Neural crest cell (in vitro differentiated cells): ENCODE measurements at places on chromosomes 6 and 20.

DNA sequence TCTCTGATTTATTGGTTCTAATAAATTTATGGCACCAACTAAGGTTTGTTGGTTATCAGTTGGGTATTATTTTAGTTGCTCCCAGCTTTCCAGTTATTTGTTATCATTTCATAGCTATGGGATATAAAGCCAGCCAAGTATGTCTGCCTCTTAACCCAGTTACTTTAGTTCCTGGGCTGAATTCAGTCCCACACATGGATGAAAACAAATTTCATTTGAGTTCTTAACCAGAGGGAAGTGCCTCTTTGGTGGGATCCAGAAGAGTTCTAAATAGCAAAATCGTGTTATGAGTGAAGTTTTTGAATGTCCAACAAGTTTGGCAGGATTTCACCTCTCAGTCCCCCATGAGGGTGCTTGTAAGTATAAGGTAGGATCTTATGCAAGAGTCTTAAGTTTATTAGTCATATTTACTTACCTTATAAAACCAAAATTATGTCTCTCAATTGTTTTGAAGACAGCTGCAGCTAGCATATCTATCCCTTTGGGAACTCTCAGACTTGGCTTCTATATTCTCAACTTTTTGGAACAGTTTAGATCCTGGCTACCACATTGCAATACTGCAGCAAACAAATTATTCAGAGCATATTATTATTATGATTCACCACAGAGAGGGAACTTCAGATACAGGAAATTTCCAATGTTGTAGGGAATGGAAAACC lies 683.6 kb downstream of the BCKDHB start:
- DNase-seq: no peak

DNA sequence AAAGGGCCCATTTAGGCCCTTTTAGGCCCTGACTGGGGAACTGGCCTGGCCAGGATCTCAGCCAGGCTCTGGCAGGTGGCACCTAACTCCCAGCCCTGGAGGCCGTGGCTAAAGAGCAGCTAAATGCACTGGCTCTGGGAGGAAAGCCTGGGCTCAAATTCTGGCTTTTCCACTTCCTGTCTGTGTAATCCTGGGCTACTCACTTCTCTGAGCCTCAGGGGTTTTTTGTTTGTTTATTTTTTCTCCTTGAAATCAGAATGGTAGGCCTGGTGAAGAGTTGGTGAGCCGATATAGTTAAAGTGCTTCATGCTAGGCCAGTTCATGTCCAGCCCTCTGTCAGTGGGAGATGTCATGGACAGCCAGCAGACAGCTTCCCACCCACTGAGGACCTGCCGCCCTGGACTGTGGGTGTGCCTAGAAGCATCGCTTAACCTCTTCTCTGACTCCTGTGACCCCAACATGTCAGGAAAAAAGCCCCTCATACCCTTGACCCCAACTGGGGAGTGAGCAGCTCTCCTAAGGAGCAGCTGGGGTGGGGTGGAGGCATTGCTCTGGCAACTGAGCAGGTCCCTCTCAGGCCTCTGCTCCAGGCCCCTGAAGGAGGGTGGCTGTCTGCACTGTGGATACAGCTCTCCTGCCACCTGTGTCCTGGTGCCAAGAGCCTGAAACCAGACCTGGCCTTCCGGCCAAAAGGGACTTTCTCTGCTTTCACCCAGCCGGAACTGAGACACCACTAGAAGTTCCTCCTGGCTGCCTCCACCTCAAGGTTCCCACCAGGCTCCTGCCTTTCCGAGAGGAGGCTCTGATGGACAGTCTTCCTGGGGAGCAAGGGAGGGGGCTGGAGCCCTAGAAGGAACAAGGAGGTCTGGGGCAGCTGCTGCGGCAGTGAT lies 57.2 kb upstream of the MYL9 start:
- DNase-seq: no peak

DNA sequence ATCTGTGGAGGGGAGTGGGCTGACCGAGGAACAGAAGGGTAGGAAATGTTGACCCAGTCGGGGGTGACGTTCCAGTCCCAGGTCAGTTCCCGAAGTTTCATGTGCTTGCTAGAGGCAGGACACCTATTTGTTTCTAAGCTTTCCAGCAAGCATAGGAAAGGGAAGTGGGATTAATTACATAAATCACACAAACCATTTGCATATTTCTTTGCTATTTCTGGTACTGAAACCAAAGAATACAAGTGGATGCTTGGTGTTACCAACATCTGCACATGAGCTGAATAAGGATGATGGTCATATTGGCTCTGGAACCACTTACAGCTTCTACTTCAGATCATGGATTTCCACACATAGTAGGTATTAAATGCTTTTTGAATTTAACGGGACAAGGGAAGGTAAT lies 546.5 kb downstream of the PRKN start:
- DNase-seq: no peak

DNA sequence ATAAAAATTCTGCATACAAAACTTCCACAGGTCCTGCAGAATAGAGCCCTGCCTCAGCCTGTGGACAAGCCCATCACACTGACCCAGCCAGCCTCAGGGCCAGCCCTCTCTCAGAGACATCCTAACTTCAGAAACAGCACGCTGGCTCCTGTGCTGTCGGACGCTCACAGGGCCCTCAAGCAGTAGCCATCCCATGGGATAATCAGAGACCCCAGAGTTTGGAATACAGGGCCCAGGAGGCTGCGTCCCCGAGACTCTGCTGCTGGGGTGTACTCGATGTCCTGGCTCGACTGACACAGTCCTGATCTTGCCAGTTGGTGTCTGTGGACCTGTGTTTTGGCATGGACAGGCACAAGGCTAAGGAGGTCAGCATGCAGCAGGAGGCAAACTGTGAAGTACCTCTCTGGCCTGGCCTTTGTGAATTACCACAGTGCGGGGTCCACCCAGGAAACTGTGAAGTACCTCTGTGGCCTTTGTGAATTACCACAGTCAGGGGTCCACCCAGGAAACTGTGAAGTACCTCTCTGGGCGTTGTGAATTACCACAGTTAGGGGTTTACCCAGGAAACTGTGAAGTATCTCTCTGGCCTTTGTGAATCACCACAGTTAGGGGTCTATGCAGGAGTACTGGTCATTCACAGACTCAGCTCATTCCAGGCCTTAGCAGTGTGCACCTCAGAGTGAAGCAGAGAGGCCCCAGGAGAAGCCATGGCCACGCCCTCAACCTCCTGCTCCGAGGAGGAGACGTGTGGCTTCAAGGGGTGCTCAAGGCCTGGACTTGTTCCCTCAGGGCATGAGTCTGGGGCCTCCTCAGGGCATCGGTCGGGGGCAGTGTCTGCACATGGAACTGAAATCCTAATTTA lies 212.4 kb downstream of the SYNDIG1 start:
- DNase-seq: no peak

DNA sequence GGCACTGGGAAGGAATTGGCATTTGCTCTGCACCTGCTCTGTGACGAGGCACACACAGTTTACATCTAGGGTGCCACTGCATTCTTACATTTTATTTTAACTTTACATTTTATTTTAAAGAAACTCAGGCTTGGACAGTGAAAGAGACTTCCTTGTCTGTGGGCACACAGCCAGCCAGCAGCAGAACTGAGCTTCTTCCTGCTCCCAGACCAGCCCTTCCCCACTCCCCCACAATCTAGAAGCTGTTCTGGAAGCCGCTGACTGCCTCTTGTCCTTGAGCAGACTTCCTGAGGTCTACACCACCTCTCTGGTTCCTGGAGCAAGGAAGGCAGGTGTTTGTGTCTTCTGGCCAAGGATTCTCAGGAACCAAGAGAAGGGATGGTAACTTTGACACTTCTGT lies 27.9 kb upstream of the CD93 start:
- DNase-seq: no peak

GRCh38 chr20:6956574-6956973 lies 189.1 kb downstream of the BMP2 start:
- no peak for DNase-seq

DNA sequence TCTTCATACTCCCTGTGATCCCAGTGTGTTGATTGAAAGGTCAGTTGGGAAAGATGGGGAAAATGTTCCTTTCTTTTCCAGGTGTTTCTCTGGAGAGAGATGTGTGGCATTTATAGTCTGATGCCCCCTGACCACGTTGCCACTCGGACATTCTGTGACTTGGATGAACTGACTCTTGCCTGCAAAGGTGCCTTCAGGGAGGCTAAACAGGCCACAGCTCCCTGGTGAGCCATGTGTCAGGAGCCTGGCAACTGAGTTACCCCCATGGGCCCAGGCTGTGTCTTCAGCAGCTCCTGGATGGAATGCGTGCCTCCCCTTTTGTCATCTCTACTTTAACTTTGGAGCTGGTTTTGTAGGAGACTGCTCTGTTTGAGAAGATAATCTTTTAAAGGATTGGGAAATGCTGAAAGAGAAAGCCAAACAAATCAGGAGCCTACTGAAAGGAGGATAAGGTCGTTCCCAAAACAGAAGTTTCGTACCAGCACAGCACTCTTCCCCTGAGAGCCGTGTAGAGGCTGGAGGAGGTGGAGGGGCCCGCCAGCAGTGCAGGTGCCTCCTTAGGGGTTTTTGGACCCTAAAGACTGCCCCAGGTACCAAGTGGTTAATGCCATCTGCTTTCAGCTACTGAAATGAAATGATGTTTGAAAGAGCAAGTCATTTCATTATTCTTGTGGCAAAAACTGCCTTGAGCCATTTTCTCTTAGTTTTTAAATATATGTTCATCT lies 322.8 kb downstream of the ZFAND3 start:
- DNase-seq: no peak
